DMS 273 treated with DMSO at 0.1 percent for 48 hours (cell line): ENCODE measurements at places on chromosomes 7 and 10.

GRCh38 chr10:68075550-68076004 is 494 bp upstream of the HERC4 start:
- no peak for DNase-seq

DNA sequence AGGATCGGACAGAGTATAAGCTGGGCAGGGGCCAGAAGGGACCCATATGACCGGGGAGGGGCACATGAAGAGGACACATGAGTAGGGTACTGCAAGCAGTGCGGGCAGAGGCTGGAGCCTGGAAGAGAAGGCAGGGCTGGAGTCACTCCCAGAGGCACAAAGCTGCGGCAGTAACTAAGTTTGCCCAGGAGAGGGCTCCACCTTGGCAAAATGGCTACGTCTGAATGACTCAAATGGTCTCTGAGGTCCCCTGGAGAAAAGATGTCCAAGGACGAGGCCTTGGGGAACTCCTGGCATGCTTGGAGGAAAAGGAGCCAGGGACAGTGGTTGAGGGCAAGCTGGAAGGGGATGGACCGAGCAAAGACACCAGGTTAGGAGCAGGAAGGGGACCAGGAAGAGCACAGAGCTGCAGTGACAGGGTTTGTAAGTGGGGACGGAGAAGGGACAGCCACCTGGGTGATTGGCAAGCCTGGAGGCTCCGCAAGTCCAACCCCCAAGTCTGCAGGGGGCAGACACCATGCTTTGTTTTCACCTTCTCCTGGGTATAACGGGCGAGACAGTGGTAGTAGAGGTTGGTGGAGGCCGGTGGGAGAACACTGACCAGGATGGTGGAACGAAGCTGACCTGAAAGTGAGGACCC is 43.1 kb upstream of the LBX1 start:
- DNase-seq, result peak; percentile 16

GRCh38 chr7:153934048-153934447 is 118.2 kb upstream of the DPP6 start:
- no peak for DNase-seq

- DNase-seq, result no peak
Measured at GRCh38 chr7:23100697-23101096, 4.9 kb upstream of the KLHL7 start.

DNA sequence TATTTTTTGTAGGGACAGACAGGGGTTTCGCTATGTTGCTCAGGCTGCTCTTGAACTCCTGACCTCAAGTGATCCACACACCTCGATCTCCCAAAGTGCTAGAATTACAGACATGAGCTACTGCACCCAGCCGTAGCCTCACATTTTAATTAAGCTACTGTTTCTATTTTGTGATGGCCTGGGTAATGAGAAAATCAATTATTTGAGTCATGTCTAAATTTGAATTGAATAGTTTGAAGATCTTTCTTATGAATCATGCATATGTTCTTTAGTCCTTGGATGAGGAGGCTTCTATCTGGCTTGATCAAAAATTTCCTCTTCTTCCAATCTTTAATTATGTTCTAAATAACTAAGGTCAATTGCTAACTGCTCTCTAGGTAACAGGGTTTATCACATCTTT is 175.0 kb downstream of the REEP3 start:
- no peak for DNase-seq

- no peak for DNase-seq
Measured at GRCh38 chr7:124457841-124458240, 307.8 kb downstream of the GPR37 start.

DNA sequence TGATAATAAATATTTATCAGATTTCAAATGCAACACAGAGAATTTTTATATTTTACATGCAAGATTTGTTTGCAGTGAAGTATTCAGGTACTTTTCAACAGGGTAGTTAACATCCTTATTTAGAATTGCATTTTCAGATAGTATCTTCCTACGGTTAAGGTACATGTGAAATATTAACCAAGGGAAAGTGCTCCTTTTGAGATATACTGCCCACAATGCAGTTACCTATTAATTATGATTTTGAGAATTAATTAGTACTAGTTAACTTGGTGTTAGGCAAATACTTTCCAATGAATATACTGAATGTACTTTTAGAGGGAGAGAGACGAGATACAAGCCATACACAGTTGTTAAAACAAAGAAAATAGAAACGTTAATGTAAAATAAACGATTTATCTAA is 206.2 kb upstream of the YAE1 start:
- no peak for DNase-seq

DNA sequence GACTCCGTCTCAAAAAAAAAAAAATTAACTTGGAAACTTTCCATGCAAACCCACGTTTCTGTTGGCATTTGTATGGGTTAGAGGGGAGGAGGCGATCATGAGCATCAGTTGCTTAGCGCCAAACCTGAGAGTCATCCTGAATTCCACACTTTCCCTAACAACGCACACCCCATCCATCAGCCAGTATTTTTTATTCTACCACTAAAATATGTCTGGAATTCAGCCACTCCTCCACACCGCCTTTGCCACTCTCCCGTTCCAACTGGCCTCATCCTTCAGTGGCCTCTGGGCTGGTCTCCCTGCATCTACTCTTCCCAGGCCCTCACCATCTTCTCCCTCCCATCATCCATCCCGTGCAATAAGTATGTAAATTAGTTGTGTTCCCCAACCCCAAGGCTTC is 4.7 kb upstream of the LMBR1 start:
- DNase-seq, result no peak

DNA sequence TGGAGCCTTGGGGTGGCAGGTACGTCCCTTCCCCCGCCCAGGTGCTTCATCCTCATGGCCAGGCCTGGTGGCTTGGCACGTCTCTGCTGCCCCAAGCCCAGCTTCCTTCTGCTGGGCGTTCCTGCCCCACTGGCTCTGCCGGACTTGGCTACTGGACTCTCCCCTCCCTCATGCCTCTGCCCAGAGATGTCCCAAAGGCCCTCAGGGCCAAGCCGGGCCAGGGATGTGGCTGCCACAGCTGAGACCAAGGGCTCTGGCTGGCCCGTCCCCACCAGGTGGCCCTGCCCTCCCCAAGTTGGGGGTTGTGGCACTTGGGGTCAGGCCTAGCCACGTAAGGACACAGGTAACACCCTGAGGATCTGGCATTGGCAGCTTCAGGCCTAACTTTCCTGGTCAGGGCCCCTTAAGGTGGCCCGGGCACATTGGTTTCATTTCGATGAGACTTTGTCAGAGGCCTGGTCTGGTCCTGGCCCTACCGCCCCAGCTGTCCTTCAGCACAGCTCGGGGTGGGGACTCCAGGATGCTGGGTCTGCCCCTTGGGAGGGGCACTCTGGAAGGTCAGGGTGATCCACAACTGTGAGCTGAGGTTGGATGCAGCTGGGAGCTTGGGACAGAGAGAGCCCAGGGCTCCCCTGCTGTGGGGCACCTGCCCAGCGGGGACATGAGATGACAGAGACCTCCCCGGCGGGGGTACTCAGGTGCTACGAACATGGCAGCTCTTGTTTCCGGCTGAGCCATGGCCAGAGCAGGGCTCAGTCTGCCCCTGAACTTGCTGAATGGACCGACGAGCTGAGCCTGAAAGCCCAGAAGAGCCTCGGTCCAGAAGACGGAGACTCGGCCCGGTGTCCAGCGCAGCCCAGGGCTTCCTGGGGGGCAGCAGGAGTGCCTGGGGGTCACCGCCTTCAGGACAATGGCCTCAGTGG is 2.9 kb downstream of the BHLHA15 start:
- DNase-seq, result no peak

DNA sequence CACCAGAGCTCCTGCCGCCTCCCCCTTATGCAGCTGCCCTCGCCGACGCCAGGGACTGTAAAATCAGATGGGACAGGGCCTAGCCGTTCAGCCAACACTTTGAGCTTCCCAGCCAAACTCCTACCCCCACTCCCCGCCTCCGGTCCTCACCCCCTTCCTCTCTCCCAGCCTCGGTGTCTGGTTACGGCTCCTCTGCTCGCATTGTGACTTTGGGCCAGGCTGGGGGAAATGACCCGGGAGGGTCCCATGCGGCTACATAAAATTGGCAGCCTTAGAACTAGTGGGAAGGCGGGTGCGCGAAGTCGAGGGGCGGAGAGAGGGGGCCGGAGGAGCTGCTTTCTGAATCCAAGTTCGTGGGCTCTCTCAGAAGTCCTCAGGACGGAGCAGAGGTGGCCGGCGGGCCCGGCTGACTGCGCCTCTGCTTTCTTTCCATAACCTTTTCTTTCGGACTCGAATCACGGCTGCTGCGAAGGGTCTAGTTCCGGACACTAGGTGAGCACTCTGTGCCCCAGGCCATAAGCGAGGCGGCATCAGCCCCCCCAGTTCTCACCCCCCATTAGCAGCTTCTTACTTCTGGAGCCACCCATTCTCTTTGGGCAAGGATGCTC is at the start of gene KAZALD1:
Gene KAZALD1 (plus strand): TSS at position 366 of the 608 bp plus-strand sequence. CDS start 604 bp downstream, outside the sequence.
- peak; percentile 57 for DNase-seq

DNA sequence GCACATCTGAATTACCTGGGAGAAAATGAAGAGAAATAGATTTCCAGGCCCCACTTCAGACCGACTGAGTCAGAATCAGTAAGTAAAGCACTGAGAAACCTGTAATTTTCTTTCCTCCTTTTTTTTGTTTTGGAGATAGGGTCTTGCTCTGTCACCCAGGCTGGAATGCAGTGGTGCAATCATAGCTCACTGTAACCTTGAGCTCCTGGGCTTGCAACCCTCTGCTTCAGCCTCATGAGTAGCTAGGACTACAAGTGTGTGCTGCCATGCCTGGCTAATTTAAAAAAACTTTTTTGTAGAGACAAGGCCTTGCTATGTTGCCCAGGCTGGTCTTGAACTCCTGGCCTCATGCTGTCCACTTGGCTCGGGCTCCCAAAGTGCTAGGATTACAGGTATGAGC is 260.2 kb downstream of the STK31 start:
- DNase-seq, result no peak

- no peak for DNase-seq
Measured at GRCh38 chr10:123517426-123517825, 148.7 kb upstream of the GPR26 start.

DNA sequence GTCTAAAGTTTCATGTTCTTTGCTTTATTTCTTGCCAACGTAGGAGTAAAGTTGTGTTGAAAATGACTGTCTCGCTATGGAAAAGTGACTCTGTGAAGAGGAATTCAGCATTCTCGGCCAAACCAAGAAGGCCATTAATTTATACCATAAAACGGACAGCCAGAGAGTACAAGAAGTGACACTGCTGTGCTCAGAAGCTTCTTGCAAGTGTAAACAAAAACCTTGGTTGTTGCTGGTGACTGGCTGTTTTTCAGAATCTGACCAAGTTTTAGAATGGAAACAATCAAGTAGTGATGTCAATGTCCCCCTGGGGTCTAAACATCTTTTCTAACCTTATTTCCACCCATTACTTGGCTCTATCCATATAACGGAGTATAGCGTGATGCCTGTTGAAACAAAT is 201.9 kb downstream of the INHBA start:
- DNase-seq, result no peak

- no peak for DNase-seq
Measured at GRCh38 chr7:158345731-158346130, 241.9 kb downstream of the PTPRN2 start.

DNA sequence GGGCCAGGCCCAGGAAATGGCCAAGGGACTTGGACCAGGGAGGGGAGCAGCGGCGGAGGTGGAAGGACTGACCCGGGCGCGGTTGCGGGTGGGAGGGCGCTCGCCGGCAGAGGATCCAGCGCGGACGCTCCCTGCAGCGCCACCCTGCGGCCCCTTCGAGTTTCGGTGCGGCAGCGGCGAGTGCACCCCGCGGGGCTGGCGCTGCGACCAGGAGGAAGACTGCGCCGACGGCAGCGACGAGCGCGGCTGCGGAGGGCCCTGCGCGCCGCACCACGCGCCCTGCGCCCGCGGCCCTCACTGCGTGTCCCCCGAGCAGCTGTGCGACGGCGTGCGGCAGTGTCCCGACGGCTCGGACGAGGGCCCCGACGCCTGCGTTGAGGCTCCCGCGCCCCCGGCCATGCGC is 16.8 kb upstream of the ZNF467 start:
- no peak for DNase-seq

DNA sequence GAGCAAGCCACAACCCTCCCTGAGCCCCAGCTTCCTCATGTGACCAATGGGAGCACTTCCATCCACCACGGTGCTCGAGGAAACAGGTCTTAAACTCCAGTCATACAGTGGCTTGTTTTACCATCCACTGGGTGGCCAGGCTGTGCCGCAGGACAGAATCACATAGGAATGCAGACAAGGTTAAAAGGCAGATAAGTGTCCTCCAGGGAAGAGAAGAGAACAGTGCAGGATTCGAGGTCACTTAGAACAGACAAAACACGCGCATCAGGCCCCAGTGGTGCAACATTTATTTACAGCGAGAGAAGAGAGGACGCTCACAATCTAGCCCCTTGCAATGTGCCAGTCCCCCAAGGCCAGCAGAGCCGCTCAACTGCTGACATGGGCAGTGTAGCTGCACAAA is 92.8 kb downstream of the TMEM130 start:
- DNase-seq, result no peak

GRCh38 chr10:19616966-19617365 is 199.3 kb upstream of the PLXDC2 start:
- DNase-seq, result no peak
